NB4 (cell line): ENCODE measurements at places on chromosomes 3 and 15.

- DNase-seq: no peak
Observed at GRCh38 chr15:53758412-53758811, 1.1 kb downstream of the WDR72 start.

GRCh38 chr15:68646156-68646555, 67.4 kb downstream of the CORO2B start:
- DNase-seq: peak; percentile 23

DNA sequence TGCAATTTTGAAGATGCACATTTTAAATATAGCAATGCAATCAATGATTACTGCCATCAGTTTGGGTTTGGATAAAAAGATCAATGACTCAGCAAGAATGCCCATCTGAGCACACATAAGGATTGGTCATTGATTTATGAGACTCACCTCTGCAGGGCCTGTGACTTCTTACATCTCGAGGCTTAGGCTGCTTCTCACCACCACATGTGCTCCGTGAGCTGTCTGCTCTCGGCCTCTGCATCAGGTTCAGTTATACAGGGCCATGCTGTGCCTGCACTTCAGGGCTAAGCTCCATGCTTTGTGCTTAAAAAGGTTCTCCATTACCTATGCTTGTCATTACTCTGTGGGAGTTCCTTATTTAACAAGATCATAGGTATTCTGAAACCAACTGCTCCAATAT, 887.5 kb downstream of the DIPK2A start:
- DNase-seq: no peak

DNA sequence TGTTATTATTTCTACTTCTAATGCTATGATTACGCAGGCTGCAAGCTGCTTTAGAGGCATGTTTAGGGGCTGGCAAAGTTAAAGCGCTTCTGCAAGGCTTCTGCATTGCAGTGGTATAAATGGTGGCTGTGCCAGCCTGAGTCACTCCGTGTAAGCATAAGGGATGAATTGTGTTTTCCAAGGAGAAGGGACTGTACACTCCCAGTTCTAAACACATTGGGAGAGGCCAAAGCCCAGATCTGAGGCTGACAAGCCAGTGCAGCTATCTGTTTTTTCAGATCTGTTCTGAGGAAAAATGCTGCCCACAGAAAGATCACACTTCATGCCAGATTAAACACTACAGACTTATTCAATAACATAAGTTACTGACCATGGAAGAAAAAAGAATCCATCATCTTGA, 83.8 kb downstream of the PRICKLE2 start:
- DNase-seq: no peak

- DNase-seq: peak; percentile 40
Observed at GRCh38 chr15:70833861-70834765, 19.8 kb downstream of the LARP6 start.

- DNase-seq: no peak
Observed at GRCh38 chr3:48750856-48751255, 33.8 kb upstream of the IP6K2 start.

DNA sequence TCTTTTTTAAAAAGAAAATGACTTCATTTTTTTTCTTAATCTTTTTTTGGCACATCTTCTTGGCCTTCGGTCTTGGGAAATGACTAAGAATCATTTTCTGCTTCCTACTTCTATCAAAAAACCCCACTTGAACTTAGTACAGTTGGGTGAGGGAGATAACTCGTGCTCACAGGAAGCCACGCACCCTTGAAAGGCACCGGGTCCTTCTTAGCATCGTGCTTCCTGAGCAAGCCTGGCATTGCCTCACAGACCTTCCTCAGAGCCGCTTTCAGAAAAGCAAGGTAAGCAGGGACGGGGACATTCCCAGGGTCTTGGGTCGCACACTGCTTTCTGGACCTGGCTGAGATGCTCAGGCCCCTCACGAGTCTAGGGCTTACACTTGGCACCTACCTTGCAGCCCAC, at the start of gene CCR4:
Gene CCR4 (plus strand): TSS at position 235 of the 402 bp plus-strand sequence. CDS start 1,779 bp downstream, outside the sequence.
- DNase-seq: no peak

DNA sequence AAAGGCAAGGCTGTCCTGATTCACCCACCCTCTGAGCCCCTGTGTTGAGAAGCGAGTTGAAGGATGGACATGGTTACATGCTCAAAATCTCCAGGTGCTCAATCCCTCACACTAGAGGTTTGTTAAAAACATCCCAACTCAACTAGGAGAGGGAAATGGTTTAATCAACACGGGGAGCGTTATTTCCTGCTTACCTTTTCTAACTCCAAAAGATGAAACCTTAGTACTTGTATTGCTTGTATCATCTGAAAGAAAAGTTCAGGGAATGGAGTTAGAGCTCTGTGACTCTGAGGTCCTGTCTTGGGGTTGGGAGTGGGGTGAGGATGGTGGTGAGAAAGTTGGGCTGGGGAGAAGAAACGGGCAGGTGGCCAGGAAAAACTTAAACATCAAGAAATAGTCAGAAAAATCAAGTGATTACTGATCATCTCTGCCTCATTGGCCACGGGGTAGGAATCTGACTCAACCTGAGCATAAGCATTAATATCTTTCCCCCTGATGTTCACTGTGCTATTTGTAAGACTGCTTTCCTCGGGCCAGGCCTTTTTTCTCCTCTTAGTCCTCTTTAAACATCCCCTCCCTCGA, 5.9 kb downstream of the MEIS2 start:
- no peak for DNase-seq

GRCh38 chr3:141840737-141841544, 35.5 kb upstream of the ATP1B3 start:
- DNase-seq: no peak

GRCh38 chr3:59364496-59364895, 314.7 kb upstream of the CFAP20DC start:
- DNase-seq: no peak

DNA sequence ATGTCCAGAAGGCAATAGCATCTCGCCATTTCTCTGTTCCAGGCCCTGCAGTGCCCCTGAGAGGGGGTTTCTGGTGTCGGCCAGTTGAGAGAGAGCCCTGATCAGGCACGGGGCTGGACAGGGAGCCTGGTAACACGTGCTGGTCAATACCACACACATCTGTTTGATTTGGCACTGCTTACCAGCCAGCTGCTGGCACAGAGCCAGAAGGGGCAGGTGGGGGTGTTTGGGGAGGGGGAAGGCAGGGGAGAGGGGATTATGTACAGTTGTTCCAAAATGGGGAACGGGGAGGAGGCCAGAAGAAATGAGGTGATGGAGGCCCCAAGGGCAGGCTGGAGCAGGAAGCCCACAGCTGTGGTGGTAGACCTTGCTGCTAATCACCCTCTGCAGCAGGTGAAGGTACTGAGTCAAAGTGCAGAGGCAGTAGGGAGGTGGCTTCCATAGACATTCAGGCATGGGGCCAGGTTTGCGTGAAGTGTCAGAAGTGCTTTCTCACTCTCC, 153.5 kb upstream of the LPP start:
- DNase-seq: no peak

GRCh38 chr3:126129398-126129891, 45.5 kb upstream of the SLC41A3 start:
- DNase-seq: no peak

DNA sequence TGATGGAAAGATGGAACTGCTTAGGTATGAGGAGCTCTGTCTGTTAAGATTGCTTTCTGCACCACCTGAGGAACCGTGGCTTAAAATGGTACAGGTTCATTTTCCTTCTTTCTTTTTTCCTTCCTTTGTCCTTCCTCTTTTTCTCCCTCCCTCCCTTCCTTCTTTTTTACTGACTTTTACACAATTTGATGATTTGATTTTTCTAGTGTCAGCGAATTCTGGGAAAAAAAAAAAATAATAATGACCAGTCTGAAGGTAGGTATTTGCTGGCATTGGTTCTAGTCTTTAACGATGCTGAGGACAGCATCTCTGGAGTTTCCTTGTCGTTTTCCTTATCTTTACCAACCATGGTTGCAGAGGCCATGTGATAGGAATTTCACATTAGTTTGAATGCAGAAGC, 613.5 kb downstream of the EDEM1 start:
- no peak for DNase-seq

DNA sequence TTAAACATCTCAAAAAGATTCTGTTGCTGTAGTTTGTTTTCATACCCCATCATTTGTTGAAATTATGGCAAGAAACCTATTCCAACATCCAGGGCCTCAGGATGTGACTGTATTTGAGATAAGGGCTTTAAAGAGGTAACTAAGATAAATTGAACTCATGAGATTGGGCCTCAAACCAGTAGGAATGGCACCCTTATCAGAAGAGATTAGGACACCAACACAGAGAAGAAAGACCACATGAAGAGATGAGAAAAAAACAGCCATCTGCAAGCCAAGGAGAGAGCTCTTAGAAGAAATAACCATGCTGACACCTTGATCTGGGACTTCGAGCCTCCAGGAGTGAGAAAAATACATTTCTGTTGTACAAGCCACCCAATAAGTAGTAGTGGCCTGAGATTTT, 157.7 kb downstream of the CGGBP1 start:
- no peak for DNase-seq

GRCh38 chr3:186922224-186922623, 8.1 kb upstream of the ST6GAL1 start:
- no peak for DNase-seq

DNA sequence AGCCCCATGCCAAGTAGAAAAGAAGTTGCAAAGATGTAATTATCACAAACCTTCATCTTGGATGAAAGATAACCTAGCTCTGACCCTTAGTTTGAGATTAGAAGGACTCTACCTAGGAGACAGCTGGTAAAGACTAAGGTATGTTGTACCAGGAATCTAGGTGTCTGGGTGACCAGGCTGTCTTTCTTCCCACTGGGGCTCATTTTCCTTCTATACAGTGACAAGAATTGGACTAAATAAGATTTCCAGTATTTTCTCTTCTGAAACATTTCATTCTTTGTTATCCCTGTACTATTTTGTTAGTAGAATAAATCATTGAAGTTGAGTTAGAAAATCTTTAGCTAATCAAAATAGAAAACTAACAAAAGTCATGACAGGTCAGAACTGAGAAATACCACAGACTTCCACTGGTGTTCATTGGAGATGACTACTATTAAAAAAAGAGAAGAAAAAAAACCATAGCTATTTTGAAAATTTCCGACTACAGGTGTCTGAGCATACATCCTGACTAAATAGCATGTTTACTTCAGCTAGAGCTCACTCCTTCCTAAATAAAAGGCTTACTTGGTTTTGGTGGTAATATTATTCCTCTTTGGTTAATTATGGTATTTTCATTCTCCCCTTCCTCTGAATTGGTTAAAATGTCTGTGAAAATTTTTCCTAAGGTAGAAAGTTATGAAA, 10.1 kb downstream of the TGFBR2 start:
- no peak for DNase-seq

GRCh38 chr15:32936283-32936918, 218.6 kb downstream of the GREM1 start:
- DNase-seq: peak; percentile 4

DNA sequence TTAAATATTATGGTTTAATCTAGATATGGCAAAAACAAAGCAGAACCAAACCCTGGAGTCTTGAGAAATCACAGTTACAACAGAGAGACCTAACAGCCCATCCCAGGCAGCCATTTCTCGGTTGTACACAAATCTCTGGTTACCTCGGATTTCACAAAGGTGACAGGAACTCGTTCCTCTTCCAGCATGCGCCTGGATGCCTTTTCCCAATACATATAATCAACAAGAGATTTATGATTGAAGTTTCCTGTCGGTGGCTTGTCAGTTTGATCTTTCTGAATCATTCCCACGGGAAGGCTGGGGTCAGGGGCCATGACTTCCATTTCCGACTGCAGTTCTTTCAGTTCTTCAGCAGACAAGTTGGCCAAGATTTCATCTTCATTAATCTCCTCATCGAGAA, 445 bp downstream of the LMOD3 start:
- DNase-seq: no peak

DNA sequence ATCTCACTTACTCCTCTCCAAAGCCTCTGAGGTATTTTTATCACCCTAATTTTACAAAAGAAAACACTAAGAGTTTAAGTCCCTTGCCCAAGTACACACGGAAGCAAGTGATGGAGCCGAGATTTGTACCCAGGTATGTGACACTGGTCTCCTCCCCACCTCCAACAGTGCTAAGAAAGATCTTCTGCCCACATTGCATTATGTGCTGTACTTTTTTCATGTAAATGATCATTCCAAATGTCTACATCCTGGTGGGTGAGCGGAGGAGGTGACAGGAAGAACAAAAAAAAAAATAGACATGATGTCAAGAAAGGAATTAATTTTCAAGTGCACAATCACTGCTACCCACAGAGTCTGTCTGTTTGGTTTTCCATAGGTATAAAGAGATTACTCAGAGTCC, 694.1 kb downstream of the FHIT start:
- DNase-seq: no peak

DNA sequence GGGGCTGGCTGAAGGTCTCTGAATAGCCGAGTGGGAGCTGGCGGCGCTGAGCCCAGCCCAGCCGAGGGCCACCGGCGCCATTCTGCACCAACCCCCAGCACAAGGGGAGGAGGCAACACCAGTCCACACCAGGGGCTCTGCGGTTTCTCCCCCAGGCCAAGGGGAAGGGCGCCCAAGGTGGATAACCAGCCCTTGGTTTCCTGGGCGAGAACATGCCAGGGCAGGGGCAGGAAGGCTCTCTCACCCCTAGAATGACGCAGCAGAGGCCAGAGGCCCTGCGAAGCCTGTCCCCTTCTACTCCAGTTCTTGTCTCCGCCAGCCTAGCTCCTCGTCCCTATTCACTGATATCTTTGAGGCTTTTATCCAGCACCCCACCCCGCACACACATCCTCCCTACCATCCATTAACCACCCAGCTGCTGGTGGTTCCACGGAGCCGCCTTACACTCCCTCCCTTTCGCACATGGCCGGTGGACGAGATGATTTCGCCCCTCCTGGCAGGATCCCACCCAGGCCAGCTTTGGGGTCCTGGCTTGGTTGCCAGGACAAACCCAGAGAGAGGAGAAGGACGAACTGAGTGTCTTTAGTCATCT, 1.3 kb downstream of the RBPMS2 start:
- DNase-seq: no peak

GRCh38 chr15:90609242-90610180, 79.8 kb downstream of the CRTC3 start:
- no peak for DNase-seq

DNA sequence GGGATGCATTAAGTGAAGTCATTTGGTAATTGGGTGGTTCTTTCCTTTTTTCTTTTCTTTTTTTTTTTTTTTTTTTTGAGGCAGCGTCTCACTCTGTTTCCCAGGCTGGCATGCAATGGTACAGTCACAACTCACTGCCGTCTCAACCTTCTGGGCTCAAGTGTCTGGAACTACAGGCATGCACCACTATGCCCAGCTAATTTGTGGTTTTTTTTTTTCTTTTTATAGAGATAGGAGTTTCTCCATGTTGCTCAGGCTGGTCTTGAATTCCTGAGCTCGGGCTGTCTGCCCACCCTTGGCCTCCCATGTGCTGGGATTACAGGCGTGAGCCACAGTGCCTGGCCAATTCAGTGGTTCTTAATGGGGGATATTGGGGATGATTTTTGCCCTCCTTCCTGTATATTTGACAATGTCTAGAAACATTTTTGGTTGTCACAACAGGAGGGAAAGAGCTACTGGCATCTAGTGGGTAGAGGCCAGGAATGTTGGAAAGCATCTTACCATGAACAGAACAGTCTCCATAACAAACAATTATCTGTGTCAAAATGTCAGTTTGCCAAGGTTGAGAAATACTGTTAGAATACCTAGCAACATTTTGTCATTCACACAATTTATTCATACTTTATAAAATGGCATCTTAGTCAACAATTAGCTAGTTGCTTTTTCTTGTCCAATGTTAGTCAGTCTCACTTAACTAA, 79.4 kb upstream of the CNTN3 start:
- DNase-seq: no peak
